ENCODE measurements at places on chromosomes 2 and 18.

DNA sequence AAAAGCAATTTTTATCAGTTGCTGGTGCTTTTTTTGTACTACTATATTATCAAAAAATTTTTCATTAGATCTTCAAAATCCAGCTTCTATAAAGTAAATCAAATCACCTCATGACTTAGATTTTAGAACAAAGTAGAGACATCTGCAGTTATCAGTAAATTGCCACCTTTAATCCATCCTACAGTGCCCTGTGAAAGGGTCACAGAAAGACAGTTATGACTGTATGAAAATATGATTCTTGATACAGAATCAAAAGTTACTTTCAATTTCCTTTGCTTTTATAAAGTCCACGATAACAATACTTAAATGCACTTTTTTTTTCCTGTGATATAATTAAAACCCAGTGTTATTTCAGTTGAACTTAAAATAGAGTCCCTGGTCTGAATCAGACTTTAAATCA, 61.4 kb downstream of the PRPF40A start:
- no peak for DNase-seq

- peak; percentile 75 for DNase-seq
Observed at GRCh38 chr2:46650556-46651001, 171.2 kb downstream of the TMEM247 start.

DNA sequence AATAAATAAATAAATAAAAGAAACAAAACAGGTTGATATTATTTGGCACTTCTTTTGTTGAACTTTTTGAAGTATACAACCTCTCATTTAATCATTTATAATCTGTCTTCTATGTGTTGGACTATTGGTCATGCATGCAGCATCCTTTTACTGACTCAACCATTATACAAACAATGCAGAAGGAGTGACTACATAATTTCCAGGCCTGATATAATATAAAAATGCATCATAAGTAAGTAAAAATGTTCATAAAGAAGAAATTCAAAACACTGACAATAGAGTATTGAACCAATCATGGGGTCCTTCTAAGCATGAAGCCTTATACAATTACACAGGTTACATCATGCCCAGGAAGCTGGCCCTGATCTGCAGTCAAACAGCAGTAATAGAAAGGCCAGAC, 141.5 kb upstream of the FN1 start:
- no peak for DNase-seq

- no peak for DNase-seq
Observed at GRCh38 chr2:46136481-46136880, 160.7 kb upstream of the EPAS1 start.

DNA sequence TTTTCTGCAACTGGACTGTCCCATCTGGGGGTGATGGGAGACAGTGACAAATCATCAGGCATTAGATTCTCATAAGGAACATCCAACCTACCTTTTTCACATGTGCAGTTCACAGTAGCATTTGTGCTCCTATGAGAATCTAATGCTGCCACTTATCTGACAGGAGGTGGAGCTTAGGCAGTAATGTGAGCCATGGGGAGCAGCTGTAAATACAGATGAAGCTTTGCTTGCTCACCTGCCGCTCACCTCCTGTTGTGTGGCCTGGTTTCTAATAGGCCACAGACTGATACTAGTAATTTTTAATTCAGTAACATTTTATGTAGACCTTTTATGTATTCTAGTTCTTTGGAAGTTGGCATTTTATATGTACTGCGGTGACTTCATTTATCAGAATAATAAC, 180.1 kb upstream of the SPOPL start:
- DNase-seq, result no peak

- no peak for DNase-seq
Observed at GRCh38 chr2:190497428-190497827, 37.1 kb downstream of the NEMP2 start.

DNA sequence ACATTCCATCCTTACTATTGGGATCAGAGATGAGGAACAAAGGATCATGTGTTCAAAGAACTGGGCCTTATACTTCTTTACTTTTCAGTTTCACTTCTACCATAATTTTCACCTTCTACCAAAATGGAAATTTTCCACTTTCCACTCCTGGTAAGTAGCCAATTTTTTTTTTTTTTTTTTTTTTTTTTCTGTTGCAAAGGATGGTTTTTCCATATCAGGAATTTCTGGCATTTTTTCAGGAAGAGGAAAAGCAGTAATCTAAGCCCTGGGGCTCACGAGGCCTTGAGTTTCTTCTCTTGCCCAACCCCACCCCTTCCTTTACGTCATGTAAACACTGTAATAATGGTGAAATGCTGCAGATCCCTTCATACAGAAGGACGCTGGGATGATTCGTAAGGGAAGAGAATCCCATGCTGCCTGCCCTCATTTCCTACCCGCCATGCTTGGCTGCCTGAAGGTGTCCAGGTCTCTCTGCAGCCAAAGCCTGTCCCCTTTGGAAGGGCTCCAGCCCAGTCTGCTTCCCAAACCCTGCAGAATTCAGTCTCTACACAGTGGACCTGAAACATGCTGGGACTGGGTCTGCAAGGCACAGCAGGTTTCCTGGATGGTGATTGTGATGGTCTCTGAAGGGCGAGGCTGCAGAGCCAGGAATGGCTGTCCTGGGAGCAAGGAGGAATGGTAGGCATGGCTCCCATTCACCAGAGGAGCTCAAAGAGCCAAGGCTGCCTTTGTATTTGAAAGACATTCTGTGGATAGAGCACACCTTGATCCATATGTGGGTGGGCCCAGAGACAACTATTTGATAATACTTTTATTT, 57.0 kb downstream of the EFR3B start:
- DNase-seq, result no peak

DNA sequence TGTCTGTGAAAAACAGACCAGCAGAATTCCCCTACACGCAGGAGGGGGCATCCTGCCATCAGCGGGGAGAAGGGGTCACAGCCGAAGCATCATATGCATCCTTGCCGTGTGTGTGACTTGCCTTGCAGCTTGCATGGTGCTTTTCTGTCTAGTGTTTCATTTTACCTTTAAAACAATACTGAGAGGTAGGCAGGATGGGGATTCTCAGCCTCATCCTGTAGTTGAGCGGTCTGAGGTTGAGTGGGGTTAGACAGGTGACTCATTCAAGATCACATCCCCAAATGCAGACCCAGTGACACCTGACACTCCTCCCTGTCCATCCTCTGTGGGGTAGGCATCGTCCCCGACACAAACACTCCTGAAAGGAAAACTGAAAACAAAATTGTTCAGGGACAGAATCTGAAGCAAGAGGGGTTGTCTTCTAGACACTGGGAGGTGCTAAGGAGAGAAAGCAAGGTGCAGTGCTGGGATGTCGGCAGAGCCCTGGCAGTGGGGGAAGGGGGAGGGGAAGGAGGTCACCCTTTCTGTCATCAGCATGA, 7.9 kb downstream of the ARL4C start:
- peak; percentile 79 for DNase-seq

DNA sequence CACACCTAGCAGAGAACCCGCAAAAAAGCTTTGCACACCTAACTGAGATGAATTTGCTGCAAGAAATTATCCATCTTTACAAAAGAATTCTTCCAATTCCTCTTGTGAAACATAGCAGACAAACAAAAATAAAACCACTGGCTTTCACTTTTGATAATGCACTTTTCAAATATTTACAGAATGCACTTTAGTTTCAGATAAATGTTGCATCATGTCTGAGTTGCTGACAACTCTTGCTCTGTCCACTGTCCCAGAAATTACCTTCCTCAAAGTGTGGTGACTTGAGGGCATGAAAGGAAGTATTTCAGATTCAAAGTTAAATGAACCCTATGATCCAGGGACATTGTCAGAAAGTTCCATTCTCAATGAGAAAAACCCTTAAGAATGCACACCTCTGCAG, 256.2 kb upstream of the PARD3B start:
- no peak for DNase-seq

- DNase-seq, result no peak
Observed at GRCh38 chr2:154343282-154343681, 355.2 kb upstream of the KCNJ3 start.

GRCh38 chr2:239723486-239724193, 301.5 kb downstream of the NDUFA10 start:
- no peak for DNase-seq

DNA sequence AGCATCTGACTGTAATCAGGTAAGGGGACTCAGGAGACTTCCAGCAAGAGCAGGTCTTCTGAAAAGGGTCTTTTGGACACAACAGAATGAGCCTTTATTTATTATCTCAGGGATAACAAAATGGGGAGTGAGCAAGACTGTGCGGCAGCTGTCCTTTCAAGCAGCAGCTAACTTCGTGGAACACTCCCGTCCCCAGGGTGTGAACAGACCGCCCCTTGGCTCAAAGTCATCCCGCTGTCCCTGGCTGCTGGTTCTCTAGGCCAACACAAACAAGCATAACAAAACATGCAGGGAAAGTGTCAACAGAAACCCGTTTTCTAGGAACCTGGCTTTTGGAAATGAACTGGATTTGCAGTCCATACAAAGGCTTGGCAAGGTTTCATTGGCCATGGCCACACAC, 787.9 kb upstream of the FANCL start:
- DNase-seq, result no peak

- DNase-seq, result no peak
Observed at GRCh38 chr2:176613323-176613987, 344.2 kb downstream of the MTX2 start.

- no peak for DNase-seq
Observed at GRCh38 chr2:138515092-138515491, 13.5 kb downstream of the SPOPL start.

DNA sequence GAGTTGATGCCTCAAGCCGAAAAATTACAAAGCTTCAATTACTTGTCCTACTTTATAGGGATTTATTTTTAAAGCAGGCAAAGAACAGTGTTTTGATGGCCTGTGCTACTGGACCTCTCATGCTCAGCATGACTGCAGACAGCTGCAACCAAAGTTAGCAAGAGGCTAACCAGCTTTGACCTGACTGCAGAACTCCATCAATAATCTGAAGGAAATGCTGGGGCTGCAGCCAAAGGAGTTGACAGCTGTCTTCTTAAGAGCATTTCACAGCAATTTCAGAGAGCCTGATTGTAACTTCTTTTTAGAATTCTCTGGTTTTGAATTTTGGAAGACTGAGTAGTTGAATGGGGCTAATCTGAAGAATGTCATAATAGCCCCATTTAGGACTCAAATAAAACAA, 46.5 kb upstream of the SESTD1 start:
- no peak for DNase-seq

DNA sequence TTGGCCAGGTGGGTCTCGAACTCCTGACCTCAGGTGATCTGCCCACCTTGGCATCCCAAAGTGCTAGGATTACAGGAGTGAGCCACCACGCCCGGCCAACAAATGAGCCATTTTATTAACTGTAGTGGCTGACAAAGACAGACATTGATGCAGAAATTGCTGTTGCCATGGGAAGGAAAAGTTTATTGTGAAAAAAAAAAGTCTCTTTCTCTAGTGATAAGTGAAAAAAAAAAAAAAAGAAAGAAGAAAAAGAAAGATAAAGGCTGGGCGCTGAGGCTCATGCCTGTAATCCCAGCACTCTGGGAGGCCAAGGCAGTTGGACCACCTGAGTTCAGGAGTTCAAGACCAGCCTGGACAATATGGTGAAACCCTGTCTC, 39.8 kb upstream of the RAB1A start:
- DNase-seq, result no peak

DNA sequence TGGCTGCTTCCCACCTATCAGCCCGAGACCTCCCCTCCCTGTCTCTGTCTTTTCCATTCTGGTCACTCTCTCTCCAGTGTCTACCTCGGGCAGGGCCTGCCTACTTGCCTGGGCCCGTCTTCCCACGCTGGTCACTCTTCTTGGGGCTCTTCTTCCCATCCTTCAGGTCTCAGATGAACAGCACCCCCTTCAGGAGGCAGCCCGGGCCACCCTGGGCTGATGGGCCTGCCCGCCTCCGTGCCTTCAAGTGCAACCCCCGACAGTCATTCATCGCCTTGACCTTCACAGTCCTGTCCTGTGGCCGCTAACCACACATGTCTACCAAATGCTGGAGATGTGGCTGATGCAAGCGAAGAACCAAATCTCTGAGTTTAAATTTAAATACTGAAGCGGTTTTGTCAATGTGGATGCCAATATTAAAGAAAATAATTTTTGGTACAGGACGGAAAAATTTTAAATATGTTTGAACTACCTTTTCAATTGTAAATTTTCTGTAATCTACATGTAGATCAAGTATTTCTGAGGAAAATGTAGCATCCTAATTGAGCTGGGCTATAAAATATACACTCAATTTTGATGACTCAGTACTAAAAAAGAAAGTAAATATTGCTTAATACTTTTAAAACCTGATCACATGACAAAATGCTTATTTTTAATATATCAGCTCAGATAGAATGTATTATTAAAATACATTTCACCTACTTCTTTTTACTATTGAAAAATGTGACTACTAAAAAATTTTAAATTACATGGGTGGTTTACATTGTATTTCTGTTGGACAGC, 96.4 kb downstream of the LAMA1 start:
- no peak for DNase-seq

GRCh38 chr2:37560241-37560848, 111.1 kb downstream of the CDC42EP3 start:
- DNase-seq, result no peak
